Lung (tissue), 17 donors: ENCODE measurements at places on chromosomes 7 and 10. TPM values are rescaled to one million over a fixed set of nuclear protein-coding genes. Genes with fewer than 3 reads are reported as not detected.

DNA sequence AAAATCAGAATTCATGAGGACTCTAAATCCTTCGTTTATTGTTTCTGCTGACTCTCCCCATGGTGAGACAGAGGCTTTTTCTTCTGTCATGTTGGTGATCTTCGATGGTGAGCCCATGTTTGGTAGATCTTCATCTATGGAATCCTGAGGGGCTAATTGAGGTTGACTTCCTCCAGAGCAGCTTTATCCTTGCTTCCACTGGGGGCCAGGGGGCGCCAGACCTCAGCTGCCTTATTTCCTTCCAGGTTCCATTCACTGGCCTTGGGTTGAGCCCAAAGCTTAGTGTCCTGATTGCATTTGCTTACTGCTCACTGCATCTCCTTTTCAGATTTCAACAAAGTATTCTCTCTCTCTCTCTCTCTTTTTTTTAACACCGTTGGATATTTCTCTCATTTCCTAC is 80.7 kb downstream of the GCC1 start:
- H3K27ac ChIP-seq: no peak overlapping the region
- peak; percentile 3 for DNase-seq
- no peaks in the 10 kb centered on the region for H3K36me3 ChIP-seq
- H3K4me1 ChIP-seq: no peaks in the 10 kb centered on the region

GRCh38 chr10:50605269-50605950 is 18.3 kb downstream of the SGMS1 start:
- no peak overlapping the region for H3K4me3 ChIP-seq
- no peaks in the 10 kb centered on the region for H3K36me3 ChIP-seq
- H3K27me3 ChIP-seq: no peaks in the 10 kb centered on the region
- DNase-seq: peak; percentile 80

DNA sequence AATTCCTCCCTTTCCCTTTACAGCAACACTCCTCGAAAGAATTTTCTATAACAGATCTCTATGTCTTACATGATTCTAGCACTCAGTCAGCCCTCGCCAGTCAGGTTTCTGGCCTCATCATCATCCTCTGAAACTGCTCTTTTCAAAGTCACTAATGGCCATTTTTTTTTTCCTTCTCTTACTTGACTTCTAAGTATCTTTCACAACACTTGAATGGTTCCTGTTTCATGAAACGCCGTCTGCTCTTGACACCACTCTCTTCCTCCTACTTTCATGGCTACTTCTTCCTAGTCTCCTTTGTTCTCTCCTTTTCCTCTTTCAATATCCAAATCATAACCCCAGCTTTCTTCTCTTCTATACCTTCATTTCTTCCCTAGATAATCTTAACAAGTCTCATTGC is 100.5 kb upstream of the NRP1 start:
- DNase-seq: no peak
- H3K4me1 ChIP-seq: no peaks in the 10 kb centered on the region
- H3K27ac ChIP-seq: no peak overlapping the region
- no peaks in the 10 kb centered on the region for H3K27me3 ChIP-seq
- H3K36me3 ChIP-seq: no peaks in the 10 kb centered on the region

GRCh38 chr10:132386419-132386831 is 10.6 kb upstream of the PWWP2B start:
- no peak overlapping the region for H3K4me3 ChIP-seq
- H3K36me3 ChIP-seq: no peaks in the 10 kb centered on the region
- no peak overlapping the region for H3K27ac ChIP-seq

DNA sequence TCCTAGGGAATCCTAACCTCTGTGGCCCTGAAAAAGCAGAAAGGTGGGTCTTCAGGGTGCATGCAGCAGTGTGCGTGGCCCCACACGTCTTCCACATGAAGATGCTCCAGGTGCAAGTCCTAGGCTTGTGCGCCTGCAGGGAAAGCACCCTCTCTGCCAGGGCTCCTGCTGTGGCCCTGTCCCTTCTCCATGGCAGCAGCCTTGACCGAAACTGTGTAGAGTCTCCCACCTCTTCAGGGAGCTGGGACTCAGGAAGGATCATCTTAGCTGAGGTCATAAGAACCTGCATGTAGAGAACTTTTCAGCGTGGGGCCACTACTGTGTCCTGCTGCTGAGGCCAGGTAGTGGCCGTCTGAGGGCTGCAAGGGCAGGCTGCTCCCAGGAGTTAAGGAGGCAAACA is 6.3 kb upstream of the CSGALNACT2 start:
- no peaks in the 10 kb centered on the region for H3K27me3 ChIP-seq
- no peak overlapping the region for H3K4me3 ChIP-seq
- H3K27ac ChIP-seq: no peak overlapping the region
- H3K36me3 ChIP-seq: no peaks in the 10 kb centered on the region
- DNase-seq: no peak

DNA sequence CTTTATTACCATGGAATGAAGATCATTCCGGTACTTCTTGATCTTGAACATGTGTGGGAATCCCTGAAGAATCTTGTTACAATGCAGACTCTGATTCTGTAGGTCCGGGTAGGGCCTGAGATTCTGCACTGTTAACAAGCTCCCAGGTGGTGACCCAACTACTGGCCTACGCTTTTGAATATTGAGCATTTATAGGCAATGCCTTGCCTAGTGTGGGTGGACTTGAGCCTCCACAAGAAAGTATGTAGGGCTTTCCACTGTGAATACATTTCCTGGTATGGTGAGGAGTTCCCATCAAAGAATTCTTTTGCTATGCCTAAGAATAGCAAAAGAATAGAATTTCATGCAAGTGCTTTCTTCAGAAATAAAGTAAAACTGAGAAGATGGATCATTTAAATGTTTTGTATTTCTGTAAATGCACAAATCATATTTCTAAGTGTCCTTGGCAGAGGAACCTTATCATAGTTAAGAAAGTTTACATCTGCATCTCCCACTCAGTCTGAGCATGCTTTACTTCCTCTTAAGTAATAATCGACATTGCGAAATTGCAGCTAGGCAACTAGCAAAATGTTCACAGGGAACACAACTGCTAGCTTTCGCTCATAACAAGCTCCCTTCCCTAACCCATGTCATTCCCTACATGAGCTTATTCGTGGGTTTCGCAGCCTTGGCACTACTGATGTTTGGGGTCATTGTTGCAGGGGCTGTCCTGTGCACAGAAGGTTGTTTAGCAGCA is 71.4 kb downstream of the AHR start:
- no peak overlapping the region for H3K4me3 ChIP-seq
- peak; percentile 76 for DNase-seq
- no peaks in the 10 kb centered on the region for H3K36me3 ChIP-seq
- peak overlapping the region; percentile 88 for H3K27ac ChIP-seq
- no peaks in the 10 kb centered on the region for H3K27me3 ChIP-seq

DNA sequence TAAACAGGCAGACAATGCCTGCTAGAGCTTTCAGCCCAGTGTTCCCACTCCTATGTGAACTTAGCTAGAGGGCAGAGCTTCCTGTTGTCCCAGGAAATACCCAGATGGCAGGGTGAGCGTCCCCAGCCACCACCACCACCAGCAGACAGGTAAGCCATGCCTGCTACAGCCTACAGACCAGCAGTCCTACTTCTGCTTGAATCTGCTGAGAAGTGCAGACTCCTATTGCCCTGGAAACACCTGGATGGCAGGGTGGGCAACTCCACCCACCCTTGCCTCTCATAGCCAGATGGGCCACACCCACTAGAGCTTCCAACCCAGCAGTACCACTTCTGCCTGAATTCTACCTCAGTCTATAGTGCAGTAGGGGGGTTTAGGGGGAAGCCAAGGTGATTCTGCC is 64.4 kb downstream of the FBXL13 start:
- no peak overlapping the region for H3K27ac ChIP-seq
- no peaks in the 10 kb centered on the region for H3K36me3 ChIP-seq
- H3K4me1 ChIP-seq: peaks cover 5% of the 10 kb centered on the region

Gene PDCD4
- total RNA-seq: 35.6 TPM

Gene LIPM
- total RNA-seq: not detected

Gene ASZ1
- 0.40 TPM for total RNA-seq

Gene AMPH
- 2.1 TPM for total RNA-seq

Gene PGAM2
- not detected for total RNA-seq
